ENCODE measurements at places on chromosomes 13 and 19. TPM values are rescaled to one million over a fixed set of nuclear protein-coding genes. Genes with fewer than 3 reads are reported as not detected.

- DNase-seq = no peak
Observed at GRCh38 chr13:27408074-27408473, 16.3 kb upstream of the GTF3A start.

- no peak for DNase-seq
Observed at GRCh38 chr19:15297416-15298224, 34.7 kb downstream of the BRD4 start.

GRCh38 chr13:34172048-34172447, 354.1 kb downstream of the RFC3 start:
- DNase-seq = no peak

DNA sequence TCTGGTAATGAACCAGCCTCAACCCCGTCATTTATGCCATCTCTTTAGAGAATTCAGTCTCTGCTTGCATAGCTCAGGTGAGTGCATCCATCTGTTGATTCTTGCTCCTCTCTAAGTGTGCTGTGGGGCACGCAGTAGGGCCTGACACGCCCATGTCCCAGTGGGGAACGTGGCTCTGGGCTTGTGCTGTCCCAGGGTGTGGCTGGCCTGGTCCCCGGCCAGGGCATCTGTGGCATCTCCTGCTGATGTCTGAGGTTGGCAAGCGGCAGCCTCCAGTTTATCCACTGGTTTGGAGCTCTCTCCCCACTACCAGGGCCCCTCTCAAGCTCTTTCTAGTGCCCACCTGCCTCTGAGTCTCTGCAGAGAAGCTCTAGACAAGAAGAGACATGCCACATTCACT, 146.6 kb upstream of the GJB6 start:
- no peak for DNase-seq

ZNF558 gene
- 10.1 TPM for total RNA-seq

DNA sequence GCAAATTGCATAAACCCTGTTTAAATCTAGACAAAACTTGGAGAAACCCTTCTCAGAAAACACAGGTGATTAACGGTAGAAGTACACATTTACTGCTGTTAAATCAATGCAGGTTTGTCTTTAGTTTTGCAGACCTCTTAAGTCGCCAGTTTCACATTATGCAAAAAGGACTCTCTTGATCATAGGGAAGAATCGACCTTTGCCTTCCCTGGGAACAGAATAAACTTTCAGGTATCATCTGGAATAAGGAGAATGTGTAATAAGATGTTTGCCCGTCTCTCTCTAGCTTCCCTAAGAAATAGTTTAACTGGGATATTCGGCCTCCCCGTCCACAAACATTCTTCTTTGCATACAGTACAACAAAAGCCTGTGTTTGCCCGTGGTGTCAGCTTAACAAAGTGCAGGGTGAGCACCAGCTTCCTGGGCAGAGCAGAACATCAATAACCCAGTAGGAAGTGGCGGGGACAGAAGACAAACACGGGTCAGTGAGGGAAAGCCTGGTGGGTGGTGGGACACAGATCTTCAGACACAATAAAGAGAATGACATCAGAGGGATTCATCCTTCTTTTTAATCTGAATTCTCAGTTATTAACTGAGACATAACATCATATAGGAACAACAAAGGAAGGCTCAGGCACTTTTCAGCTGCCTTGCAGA, 1077.7 kb upstream of the SLC10A2 start:
- DNase-seq = no peak

KLK2 gene
- not detected for total RNA-seq

DNA sequence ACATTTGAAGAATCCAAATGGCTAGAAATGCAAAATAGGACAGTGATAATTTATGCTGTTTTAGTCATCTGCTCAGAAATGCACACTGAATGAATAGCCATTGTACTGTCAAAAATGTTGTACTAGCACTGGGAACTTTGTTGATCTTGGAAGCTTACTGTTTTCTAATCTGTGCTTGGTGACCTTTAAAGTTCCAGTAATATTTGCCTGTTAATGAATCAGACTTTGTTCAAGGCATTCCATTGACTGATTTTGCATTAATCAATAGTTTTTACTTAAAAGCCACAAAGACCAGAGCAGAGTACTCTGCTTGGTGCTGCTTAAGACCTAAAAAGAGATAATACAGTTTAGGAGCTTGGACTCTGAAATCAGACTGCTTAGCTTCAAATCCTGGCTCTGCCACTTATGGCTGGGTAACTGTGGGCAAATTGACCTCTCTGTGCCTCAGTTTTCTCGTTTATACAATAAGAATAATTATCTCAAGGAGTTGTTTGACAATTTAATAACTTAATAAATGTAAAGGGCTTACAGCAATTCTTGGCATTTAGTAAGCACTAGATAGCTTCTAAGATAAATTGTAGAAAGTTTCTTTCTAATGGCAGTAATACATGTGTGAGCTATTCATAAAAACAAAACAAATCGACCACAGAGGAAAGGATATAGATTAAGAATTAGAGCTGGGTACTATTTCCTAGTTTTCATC, 4.6 kb upstream of the SLAIN1 start:
- no peak for DNase-seq

RPS16 gene
- total RNA-seq = 482 TPM

RGL3 gene
- total RNA-seq = 25.8 TPM

DNA sequence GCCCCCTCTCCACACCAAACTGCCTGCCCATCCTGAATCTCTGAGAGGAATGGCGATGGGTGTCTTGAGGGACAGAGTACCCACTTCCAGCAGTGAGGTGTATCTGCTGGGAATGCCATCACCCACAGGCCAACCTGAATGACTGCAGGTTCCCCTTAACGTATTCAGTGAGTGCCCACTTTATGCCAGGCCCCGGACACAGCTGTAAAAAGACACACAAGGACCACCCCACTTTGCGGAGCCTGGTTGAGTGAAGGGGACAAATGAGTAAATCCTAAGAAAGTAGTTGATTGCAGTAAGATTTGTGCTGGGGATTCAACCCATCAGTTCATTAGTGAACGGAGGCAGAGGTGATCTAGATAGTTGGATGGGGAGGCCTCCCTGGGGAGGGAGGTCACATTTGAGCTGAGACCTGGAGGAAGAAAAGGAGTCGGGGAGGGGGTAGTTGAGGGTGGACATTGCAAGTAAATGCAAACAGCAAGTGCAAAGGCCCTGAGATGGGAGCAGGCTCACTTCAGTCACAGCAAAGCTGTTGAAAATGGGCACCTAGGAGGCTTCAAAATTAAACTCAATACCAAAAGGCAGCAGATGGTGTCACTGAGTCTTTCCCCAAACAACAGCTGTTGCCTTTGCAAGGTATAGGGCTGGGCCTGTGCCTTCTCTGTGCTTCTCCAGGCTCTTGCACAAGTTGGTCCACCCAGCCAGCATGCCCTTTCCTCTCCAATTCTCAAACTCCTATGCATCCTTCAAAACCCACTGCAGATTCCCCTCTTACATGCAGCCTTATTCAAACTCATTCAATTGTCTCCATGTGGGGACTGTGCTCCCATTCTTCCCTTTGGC, 4.3 kb downstream of the GDF15 start:
- no peak for DNase-seq

CD37 gene
- 5.0 TPM for total RNA-seq

LHB gene
- not detected for total RNA-seq

GRCh38 chr19:29672933-29673336, 7.7 kb downstream of the PLEKHF1 start:
- no peak for DNase-seq

MCEMP1 gene
- 0.46 TPM for total RNA-seq

GRCh38 chr19:1763648-1764639, 10.6 kb downstream of the ONECUT3 start:
- no peak for DNase-seq

DNA sequence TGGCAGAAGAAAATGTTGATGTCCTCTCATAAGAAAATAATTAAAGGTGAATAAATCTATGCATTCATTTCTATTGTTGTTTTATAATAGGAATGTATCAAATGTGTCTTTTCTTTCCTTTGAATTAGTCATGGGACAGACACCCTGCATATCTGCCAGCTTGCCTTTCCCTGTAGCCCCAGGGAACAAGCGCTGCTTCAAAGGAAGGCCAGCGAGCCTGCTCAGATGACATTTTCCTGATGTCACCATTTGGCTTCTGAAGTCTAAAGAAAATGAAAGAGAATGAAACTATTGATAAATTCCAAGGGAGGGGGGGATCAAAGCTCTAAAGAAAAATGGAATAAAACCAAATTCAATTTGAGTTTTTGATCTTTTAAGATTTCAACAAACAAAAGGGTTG, 574.8 kb downstream of the IRS2 start:
- no peak for DNase-seq

DNA sequence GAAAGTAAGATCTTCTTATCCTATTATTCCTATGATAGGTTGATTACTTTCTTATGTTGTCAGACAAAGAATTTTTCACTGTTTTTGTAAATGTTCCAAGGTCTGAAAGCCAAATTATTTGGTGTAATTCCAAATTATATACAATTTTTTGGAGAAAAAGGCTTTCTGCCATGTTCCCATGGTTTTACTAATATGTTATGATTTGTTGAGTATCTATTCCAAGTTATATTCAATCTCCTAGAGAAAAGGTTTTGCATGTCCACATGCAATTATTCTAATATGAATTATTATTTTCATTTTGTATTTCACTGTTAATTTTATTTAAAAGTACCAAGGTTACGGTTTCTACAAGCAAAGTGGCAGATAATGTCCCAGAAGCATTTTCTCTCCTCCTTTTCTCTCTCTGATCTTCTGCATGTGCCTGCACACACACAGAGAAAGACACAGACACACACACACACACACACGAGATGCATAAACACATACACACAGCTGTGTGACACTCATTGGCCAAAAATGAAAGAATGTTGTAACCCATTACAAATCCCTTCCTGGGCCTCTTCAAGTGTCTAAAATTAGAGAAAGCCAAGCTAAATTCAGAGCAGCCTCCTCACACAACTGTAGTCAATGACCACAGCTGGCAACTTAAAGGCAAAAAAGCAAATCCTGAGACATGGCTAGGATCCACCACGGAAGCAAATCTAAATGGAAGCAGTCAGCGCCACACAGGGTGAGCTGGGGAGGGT, 621.0 kb downstream of the EFNB2 start:
- DNase-seq = no peak

GRCh38 chr13:53131361-53131760, 102.7 kb downstream of the OLFM4 start:
- no peak for DNase-seq

DNA sequence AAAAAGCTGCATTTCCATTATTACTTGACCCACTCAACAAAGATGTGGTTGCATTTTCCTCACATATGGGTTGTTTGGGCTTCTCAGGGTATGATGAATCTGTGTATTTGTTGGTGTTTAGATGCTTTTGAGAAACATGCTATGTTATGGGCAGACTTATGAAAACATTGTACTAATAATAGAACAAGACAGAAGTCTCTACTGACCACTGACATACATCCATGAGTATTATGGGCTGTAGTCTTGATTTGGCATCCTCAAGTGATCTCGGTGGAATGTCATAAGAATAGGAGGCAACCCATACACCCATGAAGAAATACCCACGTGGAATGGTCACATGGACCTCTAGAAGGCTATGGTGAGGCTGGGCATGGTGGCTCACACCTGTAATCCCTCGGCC, 36.3 kb upstream of the ABCC4 start:
- DNase-seq = no peak

- no peak for DNase-seq
Observed at GRCh38 chr13:76715621-76716020, 170.6 kb downstream of the KCTD12 start.

METTL21C gene
- not detected for total RNA-seq

GRCh38 chr13:31790992-31791391, 51.7 kb downstream of the RXFP2 start:
- DNase-seq = no peak

POSTN gene
- total RNA-seq = 0.73 TPM

GRCh38 chr13:84630476-84630875, 748.2 kb upstream of the SLITRK1 start:
- no peak for DNase-seq

- DNase-seq = no peak
Observed at GRCh38 chr13:93847162-93847561, 620.6 kb downstream of the GPC6 start.
